ENCODE measurements at places on chromosomes 2 and 18.

DNA sequence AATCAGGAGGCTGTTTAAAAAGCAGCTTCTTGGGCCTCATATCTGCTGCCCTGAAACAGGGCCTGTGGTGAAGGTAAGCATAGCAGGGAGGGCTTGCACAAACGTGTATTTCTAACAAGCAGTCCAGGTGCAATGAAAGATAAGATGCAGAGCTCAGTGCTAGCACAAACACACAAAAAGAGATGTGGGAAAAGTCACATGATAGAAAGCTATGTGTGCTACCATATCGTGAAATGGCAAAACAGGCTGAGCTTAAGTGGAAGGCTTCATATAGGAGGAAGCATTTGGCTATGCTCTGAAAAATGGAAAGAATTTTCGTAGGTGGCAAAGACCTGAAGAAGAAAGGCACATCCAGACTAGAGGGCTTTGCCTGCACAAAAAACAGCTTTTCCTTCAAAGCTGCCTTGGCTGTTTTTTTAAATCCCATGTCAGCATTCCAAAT is 10.2 kb downstream of the RSAD2 start:
- no peak for DNase-seq

DNA sequence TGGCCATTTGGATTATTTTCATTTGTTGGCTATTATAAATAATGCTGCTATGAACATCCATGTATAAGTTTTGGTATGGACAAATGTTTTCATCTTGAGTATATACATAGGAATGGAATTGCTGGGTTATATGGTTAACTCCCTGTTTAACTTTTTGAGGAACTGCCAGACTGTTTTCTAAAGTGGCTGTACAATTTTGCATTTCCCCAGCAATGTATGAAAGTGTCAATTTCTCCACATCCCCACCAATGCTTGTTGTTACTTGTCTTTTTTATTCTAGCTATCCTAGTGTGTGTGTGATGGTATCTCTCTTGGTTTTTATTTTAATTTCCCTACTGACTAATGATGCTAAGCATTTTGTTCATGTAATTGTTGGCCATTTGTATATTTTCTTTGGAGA is 90.6 kb upstream of the CYP26B1 start:
- DNase-seq, result no peak

DNA sequence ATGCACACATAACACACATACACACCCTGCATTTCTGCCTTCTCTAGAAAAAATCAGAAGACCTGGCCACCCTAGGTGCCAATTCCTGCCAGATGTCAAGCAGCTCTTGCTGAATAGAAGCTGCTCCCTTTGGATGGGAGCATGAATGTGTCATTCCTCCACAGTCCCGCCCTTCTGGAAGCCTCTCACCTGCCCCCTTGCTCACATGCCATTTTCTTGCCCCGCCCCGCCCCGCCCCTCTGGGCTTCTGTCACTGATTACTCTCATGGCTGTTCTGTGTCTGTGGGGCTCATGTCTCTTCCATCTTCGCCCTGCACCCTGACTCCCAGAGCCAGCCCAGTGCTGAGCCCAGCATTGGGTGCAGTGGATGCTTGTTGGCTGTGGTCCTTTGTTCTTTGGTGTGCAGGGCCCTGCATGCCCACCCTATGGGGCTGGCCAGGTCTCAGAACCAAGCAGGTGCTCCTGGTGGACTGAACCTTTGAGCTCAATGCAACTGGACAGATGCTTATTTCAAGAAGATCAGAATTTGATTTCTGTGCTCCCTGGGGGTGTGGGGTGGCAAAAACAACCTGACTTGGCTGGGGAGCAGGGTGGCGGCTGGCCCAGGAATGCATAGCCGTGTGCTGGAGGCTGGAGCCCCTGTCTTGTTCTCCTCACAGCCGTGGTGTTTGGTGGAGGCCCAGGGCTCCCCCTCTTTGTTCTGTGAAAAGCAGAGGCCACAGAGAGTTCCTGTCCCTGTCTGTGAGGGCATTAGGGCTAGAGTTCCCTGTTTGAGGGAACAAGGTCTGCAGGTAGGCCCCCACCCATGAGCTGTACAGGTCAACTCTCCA is 140.6 kb upstream of the GLI2 start:
- DNase-seq, result no peak

GRCh38 chr2:54568876-54569321 is 112.8 kb downstream of the SPTBN1 start:
- DNase-seq, result no peak

- DNase-seq, result no peak
These were observed 408.9 kb upstream of the LRATD1 start for GRCh38 chr2:14223576-14223975.

DNA sequence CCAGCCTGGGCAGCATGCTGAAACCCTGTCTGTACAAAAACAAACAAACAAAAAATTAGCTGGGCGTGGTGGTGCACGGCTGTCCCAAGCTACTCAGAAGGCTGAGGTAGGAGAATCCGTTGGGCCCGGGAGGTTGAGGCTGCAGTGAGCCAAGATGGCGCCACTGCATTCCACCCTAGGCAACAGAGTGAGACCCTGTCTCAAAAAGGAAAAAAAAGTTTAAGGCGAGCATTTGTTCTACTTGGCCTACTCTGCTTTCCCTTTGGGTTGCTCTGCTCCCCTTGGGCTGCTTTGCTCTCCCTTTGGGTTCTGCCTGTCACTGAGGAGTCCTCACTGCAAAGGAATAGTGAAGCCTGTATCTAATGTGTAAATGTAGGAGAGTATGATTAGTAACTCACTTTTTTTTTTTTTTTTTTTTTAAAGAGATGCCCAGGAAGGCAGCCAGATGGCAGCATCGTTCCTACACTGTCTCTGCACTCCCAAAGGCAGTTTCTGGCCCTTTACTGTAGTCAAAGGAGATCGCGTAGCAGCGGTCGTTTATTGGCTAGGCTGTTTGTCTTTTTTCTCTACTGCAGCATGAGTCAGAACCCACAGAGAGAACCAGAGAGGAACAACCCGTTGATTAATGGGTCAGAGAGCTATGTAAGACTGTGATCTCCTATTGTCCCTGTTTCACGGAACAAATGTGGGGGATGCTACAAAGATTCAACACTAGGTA is 118.3 kb upstream of the CWC22 start:
- DNase-seq, result peak; percentile 92
